ENCODE measurements at places on chromosomes 4 and X. TPM values are rescaled to one million over a fixed set of nuclear protein-coding genes. Genes with fewer than 3 reads are reported as not detected.

Gene HMX1
- total RNA-seq: 0.16 TPM

Gene MAGEA2B
- total RNA-seq: not detected

Gene SHISA3
- total RNA-seq: not detected

Gene SPANXN4
- total RNA-seq: not detected
